ENCODE measurements at places on chromosomes 7 and 10. TPM values are rescaled to one million over a fixed set of nuclear protein-coding genes. Genes with fewer than 3 reads are reported as not detected.
A peak's percentile ranks its signal among the peaks of the same experiment; 100 is the strongest.

Gene NKX1-2
- not detected for polyA plus RNA-seq

Gene AS3MT
- 15.0 TPM for polyA plus RNA-seq

Gene REEP3
- 45.2 TPM for polyA plus RNA-seq

Gene PNLIPRP1
- 0.33 TPM for polyA plus RNA-seq

Gene TCERG1L
- polyA plus RNA-seq, result 3.0 TPM

Gene DLX5
- polyA plus RNA-seq, result 1.3 TPM

Gene ACTA2
- 939 TPM for polyA plus RNA-seq

Gene MMP21
- polyA plus RNA-seq, result not detected

Gene OR2A25
- 0.18 TPM for polyA plus RNA-seq

Gene IKZF1
- 4.2 TPM for polyA plus RNA-seq

Gene ZNF804B
- not detected for polyA plus RNA-seq

GRCh38 chr7:106597751-106598546 is 63.0 kb downstream of the CCDC71L start:
- DNase-seq, result no peak

- no peak for DNase-seq
These were observed 127.6 kb upstream of the SLC26A5 start for GRCh38 chr7:103573479-103574058.

DNA sequence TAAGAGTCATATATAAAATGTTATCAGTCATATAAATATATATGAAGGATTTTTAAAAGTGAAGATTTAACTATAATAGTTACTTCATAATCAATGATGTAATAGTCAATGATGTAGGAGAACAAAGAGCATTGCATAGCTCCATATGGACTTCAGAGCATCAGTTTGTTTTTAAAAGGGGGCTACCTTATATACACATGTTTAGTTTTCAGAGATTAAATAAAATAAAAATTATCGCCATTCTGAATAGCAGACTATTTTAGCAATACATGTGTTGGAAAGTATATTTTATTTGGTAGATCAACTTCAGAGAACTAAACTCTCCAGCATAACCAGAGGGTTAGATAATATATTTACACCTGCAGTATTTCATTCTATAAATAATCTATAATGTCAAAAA is 29.1 kb upstream of the EPC1 start:
- DNase-seq, result no peak

DNA sequence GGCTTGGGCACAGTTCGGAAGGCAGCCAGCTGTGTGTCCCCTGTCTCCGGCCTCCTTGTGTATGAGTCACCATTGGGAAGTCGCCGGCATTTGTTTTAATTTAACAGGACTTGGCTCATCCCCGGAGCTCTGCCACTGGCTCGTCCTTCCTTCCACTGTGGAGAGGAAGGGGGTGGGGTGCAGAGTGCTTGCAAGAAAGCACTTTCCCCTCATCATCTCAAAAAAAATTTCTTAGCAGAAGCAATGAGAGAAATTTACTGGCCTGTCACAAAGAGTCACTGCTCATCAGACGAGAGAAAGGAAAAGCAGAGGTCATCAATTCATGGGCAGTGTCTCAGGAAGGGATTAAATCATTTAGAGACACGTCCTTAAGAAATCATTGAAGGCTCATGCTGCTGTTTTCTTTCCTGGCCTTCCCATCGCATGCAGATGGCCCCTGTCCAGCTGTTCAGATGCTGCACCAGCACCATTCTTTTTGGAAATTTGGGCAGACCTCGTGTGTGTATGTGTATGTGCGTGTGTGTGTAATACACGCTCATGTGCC is 93.3 kb downstream of the BMS1 start:
- no peak for DNase-seq

DNA sequence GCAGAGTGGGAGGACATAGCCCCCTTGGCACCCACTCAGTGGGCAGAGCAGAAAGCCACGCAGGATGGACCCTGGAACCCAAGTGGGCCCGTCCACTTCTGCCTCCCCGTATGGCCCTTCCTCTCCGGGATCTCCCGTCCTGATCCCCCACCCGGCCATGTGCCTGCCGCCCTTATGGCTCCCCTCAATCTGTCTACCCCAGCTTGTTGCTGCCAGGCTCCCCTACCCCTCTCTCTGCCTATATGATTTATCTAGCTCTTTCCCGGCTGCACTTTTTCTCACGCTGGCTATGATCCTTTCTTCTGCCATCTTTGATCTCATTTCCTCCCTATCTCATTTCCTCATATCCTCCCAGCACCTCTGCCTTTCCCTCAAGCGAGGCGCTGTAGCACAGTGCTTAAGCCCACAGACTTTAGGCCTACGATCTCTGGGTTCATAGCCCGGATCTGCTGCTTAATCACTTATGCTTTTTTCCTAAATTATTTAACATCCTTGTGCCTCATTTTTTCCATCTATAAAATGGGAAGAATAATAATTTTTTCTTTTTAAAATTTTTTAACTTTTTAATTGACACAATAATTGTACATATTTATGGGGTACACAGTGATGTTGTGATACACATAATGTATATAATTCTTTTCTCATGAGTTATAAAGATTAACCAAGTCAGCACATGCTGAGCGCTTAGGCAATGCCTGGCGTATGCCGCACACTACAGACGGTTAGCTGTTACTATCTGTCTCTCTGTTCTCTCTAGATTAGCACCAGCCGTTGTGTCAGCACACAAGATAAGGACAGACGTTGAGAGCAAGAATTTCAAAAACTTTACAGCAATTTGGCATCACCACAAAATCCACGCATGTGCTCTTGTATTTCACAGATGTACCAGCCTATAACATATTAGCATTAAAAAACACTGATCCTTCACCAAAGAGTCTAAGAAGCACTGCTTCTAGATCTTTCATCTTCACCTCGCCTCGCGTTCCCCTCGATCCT is 18.1 kb downstream of the KCNH2 start:
- peak; percentile 70 for DNase-seq

DNA sequence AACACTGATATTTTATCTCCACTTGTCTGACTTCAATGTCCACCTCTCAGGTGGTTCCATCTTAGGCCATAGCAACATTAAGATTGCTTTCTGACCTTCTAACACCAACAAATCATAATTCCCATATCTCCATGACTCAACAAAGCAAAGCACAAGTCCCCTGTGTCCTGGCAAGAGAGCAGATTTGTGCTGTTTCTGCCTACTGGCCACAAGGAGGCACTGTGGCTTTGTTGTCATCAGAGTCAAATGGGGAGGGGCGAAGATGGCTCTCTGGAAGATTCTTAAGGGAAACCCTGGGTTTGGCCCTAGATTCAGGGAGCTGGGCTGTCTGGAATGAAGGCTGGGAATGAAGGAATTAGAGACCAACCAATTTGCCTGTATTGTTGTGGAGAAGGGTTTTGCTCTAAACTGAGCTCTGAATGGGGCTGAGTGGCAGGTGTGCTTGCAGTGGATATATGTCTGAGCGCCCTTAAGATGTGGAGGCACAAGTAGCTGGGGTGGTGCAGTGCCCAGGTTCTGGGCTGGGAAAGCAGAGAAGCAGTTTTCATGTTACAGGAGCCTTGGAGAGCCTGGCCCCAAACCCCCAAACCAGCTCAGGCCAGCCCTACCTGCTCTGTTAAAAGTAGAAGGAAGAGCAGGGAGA is 154.8 kb upstream of the PRSS58 start:
- DNase-seq, result peak; percentile 57

DNA sequence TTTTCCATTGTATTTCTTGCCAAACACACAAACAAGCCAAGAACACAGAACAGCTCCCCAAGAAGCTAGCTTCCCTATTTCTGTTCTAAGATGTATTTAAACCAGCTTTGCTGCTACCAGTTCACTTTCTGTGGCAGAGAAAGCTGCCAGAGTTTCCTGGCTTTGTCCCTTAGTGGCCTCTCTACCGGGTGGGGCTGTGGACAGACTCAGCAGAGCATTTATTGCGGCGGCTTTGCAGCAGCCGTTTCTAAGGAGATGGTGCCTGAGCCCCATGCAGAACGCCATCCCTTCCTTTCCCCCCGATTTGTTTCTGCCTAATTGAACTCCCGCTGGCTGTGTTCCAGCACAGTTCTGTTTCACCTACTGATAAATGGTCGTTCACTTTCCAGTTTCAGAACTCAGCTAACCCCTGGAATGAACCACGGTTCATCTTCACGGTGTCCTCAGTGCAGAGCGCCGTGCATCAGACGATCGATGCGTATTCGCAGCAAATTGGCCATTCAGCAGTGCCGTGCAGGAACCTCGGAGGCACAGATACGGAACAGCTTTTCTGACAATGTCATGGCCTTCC is 33.8 kb upstream of the SFMBT2 start:
- DNase-seq, result peak; percentile 36

DNA sequence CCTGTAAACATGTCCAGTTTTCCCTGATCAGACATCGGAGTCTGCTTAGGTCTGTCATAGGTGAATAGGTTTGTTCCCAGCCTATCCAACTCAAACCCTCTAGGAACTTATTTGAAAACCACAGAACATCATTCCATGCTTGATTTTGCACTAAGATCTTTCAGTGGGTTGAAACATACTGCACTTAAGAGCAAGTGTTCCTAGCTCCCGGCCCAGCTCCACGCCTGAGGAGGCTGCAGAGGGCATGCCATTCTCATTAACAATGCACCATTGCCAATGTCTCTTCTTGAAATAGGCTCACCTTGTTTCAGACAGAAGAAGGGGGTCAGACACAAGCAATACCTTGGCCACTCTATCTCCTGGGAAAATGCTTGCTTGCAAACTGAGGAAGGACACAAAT is 78.0 kb upstream of the EGR2 start:
- no peak for DNase-seq

GRCh38 chr10:91312382-91312733 is 91.9 kb downstream of the PCGF5 start:
- no peak for DNase-seq

DNA sequence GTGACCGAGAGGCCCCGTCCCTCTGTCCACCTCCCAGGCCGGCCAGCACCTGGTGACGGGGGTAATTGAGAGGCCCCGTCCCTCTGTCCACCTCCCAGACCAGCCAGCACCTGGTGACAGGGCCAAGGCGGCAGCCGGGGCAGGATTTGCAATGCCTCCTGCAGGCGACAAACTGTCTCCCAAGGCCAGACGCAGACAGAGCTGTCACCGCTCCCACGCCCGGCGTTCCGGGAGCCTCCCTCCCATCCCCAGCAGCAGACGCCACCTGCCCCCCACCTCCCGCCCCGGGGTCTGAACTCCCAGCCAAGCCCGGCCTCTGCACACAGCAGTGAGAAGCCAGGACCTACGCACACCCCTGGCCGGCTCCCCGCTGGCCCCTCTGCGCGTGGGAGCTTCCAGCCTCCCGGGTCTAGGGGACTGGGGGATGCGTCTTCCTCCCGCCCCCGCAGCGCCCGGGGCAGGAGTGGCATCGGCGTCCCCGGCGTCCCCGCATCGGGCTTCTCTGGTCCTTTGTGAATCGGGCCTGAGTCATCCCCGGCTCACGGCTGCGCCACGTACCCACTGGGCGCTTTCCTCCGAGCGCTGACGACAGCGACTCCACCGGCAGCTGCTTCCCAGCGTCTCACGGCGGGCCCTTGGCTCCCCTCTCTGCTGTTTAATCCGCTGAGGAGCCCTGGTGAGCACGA is 95.1 kb upstream of the DIP2C start:
- peak; percentile 83 for DNase-seq

DNA sequence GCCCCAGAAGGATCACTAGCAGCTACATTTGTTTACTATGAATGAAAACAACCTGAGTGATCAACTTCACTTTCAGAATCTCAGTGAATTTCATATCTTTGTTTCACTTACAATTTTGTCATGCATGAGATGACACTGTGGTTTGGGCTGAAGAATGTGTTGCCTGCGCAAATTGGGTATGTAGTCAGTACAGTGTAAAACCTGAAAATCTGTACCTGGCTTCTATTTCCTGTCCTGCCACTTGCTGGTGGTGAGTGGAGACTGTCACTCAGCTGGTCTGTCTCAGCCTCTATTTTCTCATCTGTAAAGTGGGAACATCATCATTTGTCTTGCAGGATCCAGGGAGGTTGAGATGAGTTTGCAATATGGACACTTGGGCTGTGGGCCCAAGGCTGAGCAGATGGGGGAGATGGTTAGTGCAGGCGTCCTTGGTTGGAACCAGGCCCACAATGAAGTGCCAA is 118.0 kb downstream of the WDFY4 start:
- no peak for DNase-seq

DNA sequence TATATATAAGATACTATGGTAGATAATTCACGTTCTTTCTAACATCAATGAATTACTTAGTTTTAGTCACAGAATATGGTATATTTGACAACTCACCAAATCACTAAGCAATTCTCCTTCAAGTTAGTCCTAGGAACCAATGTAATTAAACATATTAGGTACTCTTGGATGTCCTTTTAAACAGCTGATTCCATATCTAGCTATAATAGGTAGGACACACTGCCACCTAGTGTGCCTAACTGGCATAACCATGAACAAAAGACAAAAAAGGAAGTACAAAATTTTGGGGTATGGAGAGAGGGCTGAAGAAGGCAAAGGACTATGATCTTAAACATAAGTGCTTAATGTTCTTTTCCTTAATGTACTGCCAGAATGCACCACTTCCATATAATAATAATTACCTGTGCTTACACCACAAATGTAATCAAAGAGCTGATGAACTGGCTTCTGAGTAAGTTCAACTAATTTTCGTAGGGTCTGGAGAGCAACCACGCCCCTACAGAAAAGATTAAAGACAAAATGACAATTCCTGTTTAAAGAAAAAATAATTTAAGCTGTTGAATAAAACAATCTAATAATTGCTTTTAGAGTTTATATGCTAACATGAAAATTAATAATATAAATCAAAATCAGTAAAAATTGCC is 28.7 kb downstream of the PNPLA8 start:
- peak; percentile 52 for DNase-seq

- DNase-seq, result no peak
These were observed 281.3 kb downstream of the ZNF248 start for GRCh38 chr10:37576154-37576553.

- no peak for DNase-seq
These were observed 16.6 kb upstream of the FAS start for GRCh38 chr10:88974012-88974411.

- no peak for DNase-seq
These were observed 14.4 kb downstream of the SCIN start for GRCh38 chr7:12584930-12585329.

DNA sequence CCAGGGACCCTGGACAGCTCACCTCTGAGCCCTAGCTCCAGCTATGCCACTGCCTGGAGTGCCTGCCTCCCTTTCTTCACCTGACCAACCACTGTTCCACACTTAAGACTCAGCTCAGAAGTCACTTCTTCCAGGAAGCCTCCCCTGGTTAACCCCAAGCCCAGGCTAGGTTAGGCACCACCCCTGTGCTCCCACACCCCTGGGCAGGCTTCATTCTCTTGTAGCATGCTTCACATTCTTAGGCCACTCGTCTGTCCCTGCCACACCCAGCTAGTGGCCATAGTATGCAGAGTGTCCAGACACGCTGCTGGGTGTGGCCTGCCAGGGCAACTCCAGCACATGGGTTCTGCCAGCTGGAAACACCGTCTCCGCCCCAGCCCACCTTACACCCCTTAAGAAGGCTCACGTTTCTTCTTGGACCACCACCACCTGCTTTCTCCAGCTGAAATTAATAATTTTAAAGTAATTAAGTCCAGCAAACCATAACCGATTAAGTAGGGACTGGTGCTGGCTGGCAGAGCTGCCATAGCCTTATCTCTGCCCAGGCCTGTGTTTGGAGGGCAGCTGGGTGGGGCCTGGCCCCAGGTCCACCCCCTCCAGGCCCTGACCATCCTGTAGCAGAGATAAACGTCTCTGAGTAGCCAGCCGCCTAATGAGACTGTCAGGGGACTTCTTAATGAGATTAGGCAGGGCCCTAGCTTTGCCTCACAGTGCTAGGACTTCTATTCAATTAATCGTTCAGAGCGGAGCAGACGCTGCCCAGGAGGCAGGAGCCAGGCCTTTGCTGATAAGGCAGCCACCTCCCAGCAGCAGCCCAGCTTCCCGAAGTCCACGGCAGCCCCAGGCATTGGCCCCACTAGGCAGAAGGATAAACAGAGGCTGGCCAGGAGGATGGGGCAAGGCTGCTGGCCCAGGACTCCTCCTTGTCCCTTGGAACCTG is 20.5 kb downstream of the GRID1 start:
- DNase-seq, result no peak
